Naive B cell (primary cell): ENCODE measurements at places on chromosomes 5 and 9. TPM values are rescaled to one million over a fixed set of nuclear protein-coding genes. Genes with fewer than 3 reads are reported as not detected.

- DNase-seq = no peak
Measured at GRCh38 chr5:127556609-127557334, 39.3 kb downstream of the PRRC1 start.

DNA sequence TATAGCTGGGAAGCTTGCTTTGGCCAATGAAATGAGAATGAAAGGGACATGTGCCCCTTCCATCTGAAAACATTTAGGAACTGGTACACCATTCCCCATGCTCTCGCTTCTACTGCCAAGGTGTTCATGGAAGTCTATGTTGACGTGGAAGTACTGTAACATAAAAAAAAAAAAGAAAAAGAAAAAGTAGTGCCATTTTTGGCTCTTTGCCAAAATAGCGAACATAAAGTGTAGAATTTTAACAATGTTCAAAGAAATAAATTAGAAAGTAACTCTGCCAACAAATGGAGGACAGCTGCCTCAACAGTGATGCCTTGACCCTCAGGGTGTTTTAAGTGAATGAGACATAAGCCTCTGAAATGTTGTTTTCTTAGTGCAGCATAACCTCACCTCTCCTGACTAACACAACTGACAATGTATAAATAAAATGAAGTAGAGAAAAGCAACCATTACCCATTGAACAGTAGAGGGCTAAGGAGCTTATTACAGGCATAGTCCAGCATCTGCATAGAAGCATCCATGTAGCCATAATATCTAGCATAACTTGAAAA lies 536.6 kb downstream of the DTWD2 start:
- no peak for DNase-seq

- DNase-seq = no peak
Measured at GRCh38 chr5:113278976-113279375, 155.8 kb downstream of the TSSK1B start.

DNA sequence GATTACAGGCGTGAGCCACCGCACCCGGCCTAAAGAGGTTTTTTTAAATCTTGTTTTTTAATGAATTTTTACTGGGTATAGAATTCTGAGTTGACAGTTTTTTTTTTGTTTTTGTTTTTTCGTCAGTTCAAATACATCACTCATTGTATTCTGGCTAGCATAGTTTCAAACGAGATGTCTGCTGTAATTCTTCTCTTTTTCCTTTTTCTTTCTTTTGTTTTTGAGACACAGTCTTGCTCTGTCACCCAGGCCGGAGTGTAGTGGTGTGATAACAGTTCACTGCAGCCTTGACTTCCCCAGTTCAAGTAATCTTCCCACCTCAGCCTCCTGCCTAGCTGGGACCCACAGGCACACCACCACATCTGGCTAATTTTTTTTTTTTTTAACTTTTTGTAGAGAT lies 2.2 kb upstream of the PRRT1B start:
- no peak for DNase-seq

GRCh38 chr5:158565017-158565789 lies 534.5 kb downstream of the EBF1 start:
- DNase-seq = no peak

KCTD16 gene
- polyA plus RNA-seq = not detected

MYOZ3 gene
- polyA plus RNA-seq = not detected

LCN1 gene
- not detected for polyA plus RNA-seq
